ENCODE measurements at places on chromosomes 3 and 15. TPM values are rescaled to one million over a fixed set of nuclear protein-coding genes. Genes with fewer than 3 reads are reported as not detected.

DNA sequence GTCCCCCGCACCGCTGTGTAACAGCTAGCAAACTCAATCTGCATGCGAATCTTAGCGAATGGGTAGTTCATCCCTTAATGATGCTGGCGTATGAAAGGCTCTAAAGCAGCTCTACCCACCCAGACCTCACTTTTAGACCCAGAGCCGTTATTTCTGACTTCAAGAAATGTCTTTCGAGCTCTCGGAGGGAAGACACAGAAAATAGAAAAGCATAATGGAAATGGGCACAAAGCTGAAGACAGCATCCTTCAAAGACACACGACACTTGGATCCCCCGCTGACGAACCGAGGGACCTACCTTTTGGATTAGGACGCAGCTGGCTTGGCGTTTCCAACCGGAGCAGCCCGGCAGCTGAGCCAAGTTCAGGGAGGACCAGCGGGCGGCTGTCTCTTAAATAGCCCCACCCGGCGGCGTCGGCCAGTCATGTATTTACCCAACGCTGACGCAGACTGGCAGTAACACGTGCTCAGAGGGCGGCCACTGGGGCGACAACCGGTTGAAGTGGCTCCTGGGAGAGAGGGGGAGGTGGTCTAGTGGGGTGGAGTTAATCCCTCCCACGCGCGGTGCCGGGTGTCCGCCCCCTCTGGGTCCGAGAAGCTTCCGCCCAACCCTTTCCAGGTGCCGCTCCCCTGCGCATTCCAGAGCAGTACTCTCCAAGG, 1.5 kb downstream of the CCK start:
- H3K27me3 ChIP-seq: peaks cover 49% of the 10 kb centered on the region
- H3K36me3 ChIP-seq: no peaks in the 10 kb centered on the region
- 0 out of 2 replicates have a peak overlapping the region, but pooled peaks have one; percentile 46 for H3K4me3 ChIP-seq
- H3K4me1 ChIP-seq: peaks cover 24% of the 10 kb centered on the region
- H3K27ac ChIP-seq: no peak overlapping the region

SLC6A11 gene
- not detected for total RNA-seq

DNA sequence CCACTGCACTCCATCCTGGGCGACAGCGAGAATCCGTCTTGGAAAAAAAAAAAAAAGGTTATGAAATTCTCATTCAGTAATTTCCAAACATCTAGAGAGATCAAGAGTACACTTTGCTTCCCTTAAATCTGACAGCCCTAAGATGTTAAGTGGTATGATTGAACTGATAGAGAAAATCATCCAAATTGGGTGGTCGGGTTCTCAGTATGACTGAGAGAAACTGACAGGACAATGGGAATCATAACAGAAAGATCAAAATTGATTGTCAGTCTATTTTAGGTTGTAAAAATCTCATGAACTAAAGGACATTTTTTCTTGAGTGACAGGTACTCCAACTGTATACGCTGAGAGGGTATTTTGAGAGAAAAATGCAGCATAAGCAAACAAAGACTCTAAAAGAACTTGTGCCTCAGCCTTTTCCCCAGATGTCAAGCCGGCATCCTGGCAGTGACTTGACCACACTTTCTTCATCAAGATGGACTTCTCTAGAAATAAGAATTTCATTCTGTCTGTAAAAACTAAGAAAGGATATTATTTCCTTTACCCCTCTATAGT, 65.8 kb downstream of the MYO5A start:
- H3K36me3 ChIP-seq: no peaks in the 10 kb centered on the region
- no peak overlapping the region for H3K27ac ChIP-seq
- H3K27me3 ChIP-seq: no peaks in the 10 kb centered on the region

ISLR2 gene
- not detected for total RNA-seq

PPP1R14D gene
- total RNA-seq: not detected

- H3K36me3 ChIP-seq: no peaks in the 10 kb centered on the region
- H3K27me3 ChIP-seq: no peaks in the 10 kb centered on the region
- H3K27ac ChIP-seq: no peak overlapping the region
- peaks cover 7% of the 10 kb centered on the region for H3K4me1 ChIP-seq
- no peak for DNase-seq
These were observed 8.8 kb downstream of the RBP1 start for GRCh38 chr3:139530717-139531116.

DNA sequence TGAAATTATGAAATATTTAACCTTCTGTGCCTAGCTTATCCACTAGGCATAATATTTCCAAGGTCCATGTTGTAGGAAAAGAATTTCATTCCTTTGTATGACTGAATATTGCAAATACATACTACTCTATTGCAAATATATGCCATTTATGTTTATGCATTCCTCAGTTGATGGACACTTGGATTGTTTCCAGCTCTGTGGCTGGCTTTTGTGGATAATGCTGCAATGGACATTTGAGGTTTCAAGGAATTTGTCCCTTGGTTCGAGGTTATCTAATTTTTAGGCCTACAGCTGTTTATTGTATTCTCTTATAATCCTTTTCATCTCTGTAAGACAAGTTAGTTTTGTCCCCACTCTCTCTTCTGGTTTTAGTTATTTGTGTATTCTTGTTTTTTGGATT, 7.7 kb upstream of the AADACL2 start:
- DNase-seq: no peak
- no peaks in the 10 kb centered on the region for H3K27me3 ChIP-seq
- no peaks in the 10 kb centered on the region for H3K4me1 ChIP-seq
- H3K36me3 ChIP-seq: no peaks in the 10 kb centered on the region

SLC28A2 gene
- total RNA-seq: not detected

DNA sequence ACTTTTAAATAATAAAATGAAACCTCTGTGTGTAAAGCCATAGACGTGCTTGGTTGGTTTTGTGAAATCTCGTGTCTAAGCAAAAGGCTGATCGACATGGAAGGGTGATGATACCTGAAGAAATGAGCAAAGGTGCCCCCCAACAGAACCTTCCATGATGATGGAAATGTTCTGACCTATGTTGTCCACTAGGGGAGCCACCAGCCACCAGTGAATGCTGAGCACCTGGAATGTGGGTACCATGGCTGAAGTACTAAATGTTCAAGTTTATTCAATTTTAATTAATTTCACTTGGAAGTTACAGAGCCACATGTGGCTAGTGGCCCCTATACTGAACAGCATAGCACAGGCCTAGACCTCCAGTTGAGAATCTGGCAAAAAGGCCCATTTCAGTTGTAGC, 158.8 kb downstream of the POLR2M start:
- no peak overlapping the region for H3K4me3 ChIP-seq
- peak; percentile 43 for DNase-seq
- no peak overlapping the region for H3K27ac ChIP-seq
- H3K36me3 ChIP-seq: no peaks in the 10 kb centered on the region
- H3K4me1 ChIP-seq: peaks cover 9% of the 10 kb centered on the region

DNA sequence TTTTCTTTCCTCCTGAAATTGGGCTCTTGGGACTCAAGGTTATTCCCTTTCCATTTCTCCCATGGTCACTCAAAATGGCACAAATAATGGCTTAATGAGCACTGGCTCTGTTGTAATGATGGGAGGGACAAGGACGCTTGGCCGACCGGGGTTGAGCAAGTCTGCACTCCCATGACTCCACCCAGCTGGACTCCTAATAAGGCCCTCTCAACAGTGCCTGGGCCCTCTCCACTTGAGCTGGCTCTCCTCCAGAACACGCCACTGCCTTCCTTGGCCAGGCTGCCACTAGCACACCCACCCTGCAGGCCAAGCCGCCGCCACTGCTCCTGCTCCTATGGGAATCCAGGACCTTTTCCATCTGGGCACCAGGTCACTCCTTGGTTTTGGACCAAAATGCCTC, 42.3 kb downstream of the ADCY5 start:
- no peak overlapping the region for H3K4me3 ChIP-seq
- H3K27me3 ChIP-seq: peaks cover 7% of the 10 kb centered on the region
- no peak overlapping the region for H3K27ac ChIP-seq
- no peaks in the 10 kb centered on the region for H3K4me1 ChIP-seq
- no peak for DNase-seq
- no peaks in the 10 kb centered on the region for H3K36me3 ChIP-seq

DNA sequence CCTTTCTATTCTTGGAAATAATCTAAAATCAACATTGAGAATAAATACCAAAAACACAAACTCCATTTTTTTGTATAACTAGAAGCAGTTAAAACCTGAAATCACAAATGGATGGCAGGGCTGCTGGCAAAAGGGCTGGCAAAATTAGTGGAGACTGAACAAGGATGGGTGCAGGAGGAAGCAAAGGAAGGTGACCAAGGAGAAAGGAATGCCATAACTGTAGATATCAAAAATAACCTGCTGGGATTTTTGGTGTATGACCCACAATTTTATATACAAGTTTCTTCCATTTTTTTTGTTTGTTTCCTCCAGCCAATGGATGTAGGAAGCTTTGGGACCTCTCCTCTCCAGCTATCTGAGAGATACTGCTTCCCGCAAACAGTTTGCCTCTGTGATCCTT, 12.7 kb downstream of the CFAP44 start:
- no peak overlapping the region for H3K27ac ChIP-seq
- peak; percentile 13 for DNase-seq
- H3K4me1 ChIP-seq: peaks cover 5% of the 10 kb centered on the region
- no peaks in the 10 kb centered on the region for H3K27me3 ChIP-seq
- H3K4me3 ChIP-seq: no peak overlapping the region

GRCh38 chr15:58078591-58078990, 13.1 kb upstream of the ALDH1A2 start:
- no peaks in the 10 kb centered on the region for H3K27me3 ChIP-seq
- H3K4me3 ChIP-seq: no peak overlapping the region
- no peaks in the 10 kb centered on the region for H3K36me3 ChIP-seq
- no peak overlapping the region for H3K27ac ChIP-seq
- peaks cover 15% of the 10 kb centered on the region for H3K4me1 ChIP-seq

- peaks cover 8% of the 10 kb centered on the region for H3K4me1 ChIP-seq
- no peak overlapping the region for H3K27ac ChIP-seq
- H3K36me3 ChIP-seq: no peaks in the 10 kb centered on the region
- H3K4me3 ChIP-seq: no peak overlapping the region
- H3K27me3 ChIP-seq: no peaks in the 10 kb centered on the region
These were observed 45.7 kb upstream of the SKOR1 start for GRCh38 chr15:67779549-67780111.

DNA sequence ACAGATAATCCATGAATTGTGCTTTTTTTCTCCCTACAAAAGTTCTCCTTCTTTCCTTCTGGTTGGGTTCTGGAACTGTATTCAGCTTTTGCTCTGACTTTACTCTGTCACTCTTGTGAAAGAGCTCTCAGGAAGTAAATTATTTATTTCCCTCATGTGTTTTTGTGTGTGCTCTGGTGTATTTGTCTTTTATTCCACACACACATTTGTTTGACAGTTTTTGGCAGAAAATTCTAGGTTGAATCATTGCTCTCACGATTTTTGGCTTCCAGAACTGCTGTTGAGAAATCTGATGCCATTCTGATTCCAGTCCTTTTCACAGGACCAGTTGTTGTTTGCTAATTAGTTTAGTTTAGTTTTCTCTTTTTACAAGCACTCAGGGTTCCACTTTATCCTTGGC, 172.8 kb downstream of the PLCH1 start:
- H3K27ac ChIP-seq: no peak overlapping the region
- H3K27me3 ChIP-seq: no peaks in the 10 kb centered on the region
- peak; percentile 66 for DNase-seq
- no peaks in the 10 kb centered on the region for H3K36me3 ChIP-seq

- no peak for DNase-seq
- H3K36me3 ChIP-seq: no peaks in the 10 kb centered on the region
- no peaks in the 10 kb centered on the region for H3K4me1 ChIP-seq
- H3K27ac ChIP-seq: no peak overlapping the region
These were observed 617.6 kb downstream of the FHIT start for GRCh38 chr3:60633644-60634043.

GRCh38 chr3:82342521-82342920, 581.1 kb upstream of the GBE1 start:
- H3K4me1 ChIP-seq: no peaks in the 10 kb centered on the region
- DNase-seq: no peak
- H3K4me3 ChIP-seq: peak overlapping the region; percentile 15
- H3K36me3 ChIP-seq: no peaks in the 10 kb centered on the region
- H3K27ac ChIP-seq: no peak overlapping the region
- H3K27me3 ChIP-seq: no peaks in the 10 kb centered on the region

DISP2 gene
- total RNA-seq: 0.13 TPM

DNA sequence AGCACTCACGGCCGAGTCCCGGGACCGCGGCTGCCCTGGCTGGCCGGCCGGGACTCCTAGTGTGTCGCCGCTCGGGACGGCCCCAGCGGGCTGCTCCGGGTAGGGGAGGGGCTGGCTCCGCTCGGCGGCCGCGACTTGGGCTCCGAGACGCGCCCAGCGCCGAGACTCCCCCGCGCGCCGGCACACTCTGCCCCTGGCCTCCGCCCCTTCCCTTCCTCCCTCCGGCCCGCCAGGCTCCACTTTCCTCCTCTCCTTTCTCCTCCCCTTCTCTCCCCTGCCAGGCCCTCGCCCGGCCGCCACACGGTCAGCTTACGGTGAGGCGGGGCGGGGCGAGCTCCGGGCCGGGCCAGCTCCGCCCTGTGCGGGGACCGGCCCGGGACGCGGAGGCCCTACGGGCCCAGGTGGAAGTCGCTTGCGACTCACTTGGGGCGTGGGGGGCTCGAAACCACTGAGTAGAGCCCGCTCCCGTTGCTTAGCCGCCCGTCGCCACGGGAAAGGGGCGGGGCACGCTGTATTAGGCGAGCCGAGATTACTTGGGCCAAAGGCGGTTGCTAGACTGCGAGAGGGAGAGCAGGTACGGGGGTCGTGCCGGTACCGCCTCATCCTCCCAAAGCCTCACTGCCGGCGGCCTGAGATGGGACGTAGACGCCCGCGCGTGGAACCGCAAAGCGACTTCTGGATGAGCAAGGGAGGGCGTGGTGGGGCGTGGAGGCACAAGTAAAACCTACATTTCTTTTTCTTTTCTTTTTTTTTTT, at the start of gene ITGB5:
TSS of gene ITGB5 (minus strand) at position 189 of the 755 bp plus-strand sequence. CDS start 365 bp downstream, outside the sequence.
- peak within 1 kb of the TSS; percentile 87 for H3K4me3 ChIP-seq
- peak; percentile 91 for DNase-seq
- peaks cover 25% of the 10 kb centered on the region for H3K4me1 ChIP-seq
- no peaks in the 10 kb centered on the region for H3K27me3 ChIP-seq
- peak within 1 kb of the TSS; percentile 85 for H3K27ac ChIP-seq
- no peaks in the 10 kb centered on the region for H3K36me3 ChIP-seq

DNA sequence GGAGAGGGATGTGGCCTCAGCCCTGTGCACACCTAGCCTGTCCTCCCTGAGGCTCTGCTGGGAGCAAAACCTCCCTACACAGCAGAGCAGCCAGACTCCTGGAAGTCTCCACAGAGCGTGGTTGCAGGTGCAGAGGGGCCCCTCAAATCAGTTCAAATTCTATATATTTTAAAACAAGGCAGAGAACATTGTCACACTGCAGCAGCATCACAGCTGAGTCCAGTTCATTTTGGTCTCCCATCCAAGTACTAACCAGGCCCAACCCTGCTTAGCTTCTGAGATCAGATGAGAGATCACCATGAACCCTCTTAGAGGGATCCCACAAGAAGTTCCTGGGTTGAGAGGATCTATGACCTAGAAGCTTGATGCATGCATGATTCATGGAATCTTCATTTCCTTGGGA, 331.0 kb upstream of the RGMA start:
- DNase-seq: no peak
- H3K4me3 ChIP-seq: no peak overlapping the region
- H3K27ac ChIP-seq: no peak overlapping the region
- no peaks in the 10 kb centered on the region for H3K36me3 ChIP-seq
- no peaks in the 10 kb centered on the region for H3K27me3 ChIP-seq
